ENCODE measurements at places on chromosomes 13 and 19. TPM values are rescaled to one million over a fixed set of nuclear protein-coding genes. Genes with fewer than 3 reads are reported as not detected.

CD177 gene
- total RNA-seq, result 232 TPM

CD70 gene
- not detected for total RNA-seq

NALCN gene
- 0.10 TPM for total RNA-seq

PCSK4 gene
- total RNA-seq, result 3.3 TPM

TMPRSS9 gene
- 0.41 TPM for total RNA-seq

PTGIR gene
- 2.1 TPM for total RNA-seq

DNA sequence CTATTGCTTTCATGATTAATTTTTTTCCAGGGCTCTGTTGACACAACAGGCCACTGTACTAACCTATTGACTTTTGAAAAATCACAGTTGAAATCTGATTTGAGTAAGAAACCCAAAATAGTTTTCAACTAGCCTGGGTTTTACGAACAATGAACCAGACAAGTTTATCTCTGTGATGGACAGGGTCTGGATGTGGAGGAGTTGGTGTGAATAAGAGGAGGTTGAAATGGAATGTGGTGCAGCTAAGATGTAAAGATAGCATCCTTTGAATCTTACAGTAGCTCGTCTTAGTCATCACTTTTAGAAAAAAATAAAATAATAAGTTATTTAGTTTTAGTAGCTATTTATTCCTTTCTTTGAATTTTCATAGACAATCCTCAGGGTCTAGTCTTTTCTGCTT, 8.3 kb upstream of the OXGR1 start:
- no peak for DNase-seq

- DNase-seq, result no peak
These were observed 321.3 kb downstream of the GPC6 start for GRCh38 chr13:93547886-93548285.

- DNase-seq, result no peak
These were observed 144.5 kb downstream of the NALCN start for GRCh38 chr13:101271681-101272245.

- DNase-seq, result no peak
These were observed 3.8 kb upstream of the RAX2 start for GRCh38 chr19:3775831-3776230.

- DNase-seq, result no peak
These were observed 4.7 kb upstream of the GJB2 start for GRCh38 chr13:20197361-20197834.

DNA sequence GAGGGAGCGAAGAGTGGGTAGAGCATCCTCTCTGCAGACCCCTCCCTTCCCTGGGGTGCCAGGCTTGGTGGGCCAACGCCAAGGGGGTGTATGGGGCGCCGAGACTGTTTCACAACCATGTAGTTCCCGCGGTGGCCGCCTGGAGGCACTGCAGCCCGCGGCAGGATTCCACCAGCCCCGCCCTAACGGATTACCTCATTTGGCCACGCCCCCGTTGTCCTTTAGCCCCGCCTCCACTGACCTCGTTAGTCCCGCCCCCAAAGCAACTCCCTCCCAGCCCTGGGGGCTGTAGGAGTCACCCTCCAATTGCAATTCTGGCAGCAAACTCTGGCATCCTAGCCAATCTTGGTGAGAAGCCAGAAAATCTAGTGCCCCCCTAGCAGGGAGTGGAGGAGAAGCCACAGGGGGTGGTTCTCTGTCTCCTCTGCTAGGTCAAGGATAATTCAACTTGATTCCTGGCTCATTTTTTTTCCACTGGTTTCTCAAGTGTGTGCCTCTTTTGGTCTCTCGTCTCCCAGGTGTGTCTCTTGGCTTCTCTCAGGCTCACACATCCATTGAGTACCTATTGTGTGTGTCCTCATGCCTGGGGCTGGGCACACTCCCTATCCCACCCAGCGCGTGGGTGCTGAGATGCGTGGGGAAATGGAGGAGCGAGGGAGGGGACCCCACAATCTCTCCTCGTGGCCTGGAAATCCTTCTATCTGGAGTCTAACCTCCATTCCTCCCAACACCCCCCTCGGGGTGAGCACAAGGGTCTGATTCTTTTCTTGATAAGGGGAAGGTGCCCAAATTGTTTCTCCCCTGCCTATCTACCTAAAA, 2.0 kb downstream of the OLFM2 start:
- DNase-seq, result peak; percentile 75

GRCh38 chr19:30439310-30439709, 67.1 kb downstream of the ZNF536 start:
- no peak for DNase-seq

DNA sequence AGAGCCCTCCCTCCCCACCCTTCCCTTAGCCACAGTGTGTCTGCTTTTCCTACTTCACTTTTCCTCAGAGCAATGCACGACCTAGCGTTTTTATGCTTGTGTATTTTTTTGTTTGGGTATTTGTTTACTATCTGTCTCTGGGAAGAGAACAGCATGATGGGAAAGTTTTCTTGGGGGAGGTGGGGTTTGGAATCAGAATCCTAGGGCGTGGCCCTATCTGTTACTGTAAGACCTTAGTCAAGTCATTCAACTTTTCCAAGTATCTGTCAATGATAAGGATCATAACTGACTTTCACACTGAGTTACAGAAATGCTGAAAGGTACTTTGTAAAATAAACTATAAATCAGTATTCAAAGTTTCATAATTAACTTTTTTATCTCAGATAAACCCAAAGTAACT, 146.3 kb upstream of the WASF3 start:
- no peak for DNase-seq

GRCh38 chr19:7865262-7865911, 8.8 kb downstream of the PRR36 start:
- no peak for DNase-seq

DNA sequence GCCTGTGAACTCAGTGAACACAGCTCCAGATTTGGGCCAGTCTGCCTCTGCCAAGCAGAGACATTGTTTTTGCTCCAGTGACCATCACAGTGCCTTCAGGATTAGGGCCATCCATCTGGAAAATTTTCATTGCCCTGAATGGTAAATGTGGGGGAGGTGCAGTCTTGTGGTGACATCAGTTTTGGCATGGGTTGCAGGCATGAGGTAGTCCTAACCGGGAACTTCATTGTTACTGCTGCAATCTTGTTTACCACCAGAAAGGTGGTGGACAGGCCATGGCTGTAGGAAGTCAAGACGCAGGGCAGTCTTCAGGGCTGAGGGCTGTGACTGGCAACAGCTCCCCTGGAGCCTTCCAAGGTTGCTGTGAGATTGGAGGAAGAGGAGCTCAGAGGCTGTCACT, 55.2 kb downstream of the SPATA13 start:
- no peak for DNase-seq

- DNase-seq, result no peak
These were observed 22.9 kb downstream of the RAB20 start for GRCh38 chr13:110538632-110539031.

- peak; percentile 80 for DNase-seq
These were observed at the start of gene PVR for GRCh38 chr19:44643605-44644401. PVR (plus strand) TSS chr19:44643910; CDS start chr19:44644097, 187 bp downstream.

DNA sequence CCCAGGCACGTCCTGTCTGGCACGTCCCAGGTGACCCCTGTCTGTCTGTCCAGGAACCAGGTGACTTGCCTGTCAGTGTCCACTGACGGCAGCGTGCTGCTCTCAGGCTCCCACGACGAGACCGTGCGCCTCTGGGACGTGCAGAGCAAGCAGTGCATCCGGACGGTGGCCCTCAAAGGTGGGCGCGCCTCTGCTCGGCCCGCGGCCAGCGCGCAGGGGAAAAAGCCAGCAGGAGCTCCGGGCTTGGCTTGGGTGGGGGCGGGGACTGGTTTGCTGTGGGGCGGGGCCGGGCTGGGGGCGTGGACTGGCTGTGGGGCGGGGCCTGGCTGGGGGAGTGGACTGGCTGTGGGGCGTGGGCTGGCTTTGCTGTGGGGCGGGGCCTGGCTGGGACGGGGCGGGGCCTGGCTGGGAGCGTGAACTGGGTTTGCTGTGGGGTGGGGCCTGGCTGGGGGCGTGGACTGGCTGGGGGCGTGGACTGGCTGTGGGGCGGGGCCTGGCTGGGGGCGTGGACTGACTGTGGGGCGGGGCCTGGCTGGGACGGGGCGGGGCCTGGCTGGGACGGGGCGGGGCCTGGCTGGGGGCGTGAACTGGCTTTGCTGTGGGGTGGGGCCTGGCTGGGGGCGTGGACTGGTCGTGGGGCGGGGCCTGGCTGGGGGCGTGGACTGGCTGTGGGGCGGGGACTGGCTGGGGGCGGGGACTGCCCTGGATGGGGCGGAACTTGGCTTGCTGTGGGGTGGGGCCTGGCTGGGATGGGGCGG, 7.2 kb downstream of the WDR18 start:
- DNase-seq, result peak; percentile 4

- DNase-seq, result peak; percentile 63
These were observed 96.2 kb downstream of the CYSLTR2 start for GRCh38 chr13:48749699-48750473.

All from mucosa of descending colon (tissue), 3 donors.